Stimulated activated CD8-positive, alpha-beta memory T cell treated with anti-CD3 and anti-CD28 coated beads, Interleukin-7, amount 100 ng/mL, for 24 hours (primary cell): ENCODE measurements at places on chromosomes 6 and 20.

DNA sequence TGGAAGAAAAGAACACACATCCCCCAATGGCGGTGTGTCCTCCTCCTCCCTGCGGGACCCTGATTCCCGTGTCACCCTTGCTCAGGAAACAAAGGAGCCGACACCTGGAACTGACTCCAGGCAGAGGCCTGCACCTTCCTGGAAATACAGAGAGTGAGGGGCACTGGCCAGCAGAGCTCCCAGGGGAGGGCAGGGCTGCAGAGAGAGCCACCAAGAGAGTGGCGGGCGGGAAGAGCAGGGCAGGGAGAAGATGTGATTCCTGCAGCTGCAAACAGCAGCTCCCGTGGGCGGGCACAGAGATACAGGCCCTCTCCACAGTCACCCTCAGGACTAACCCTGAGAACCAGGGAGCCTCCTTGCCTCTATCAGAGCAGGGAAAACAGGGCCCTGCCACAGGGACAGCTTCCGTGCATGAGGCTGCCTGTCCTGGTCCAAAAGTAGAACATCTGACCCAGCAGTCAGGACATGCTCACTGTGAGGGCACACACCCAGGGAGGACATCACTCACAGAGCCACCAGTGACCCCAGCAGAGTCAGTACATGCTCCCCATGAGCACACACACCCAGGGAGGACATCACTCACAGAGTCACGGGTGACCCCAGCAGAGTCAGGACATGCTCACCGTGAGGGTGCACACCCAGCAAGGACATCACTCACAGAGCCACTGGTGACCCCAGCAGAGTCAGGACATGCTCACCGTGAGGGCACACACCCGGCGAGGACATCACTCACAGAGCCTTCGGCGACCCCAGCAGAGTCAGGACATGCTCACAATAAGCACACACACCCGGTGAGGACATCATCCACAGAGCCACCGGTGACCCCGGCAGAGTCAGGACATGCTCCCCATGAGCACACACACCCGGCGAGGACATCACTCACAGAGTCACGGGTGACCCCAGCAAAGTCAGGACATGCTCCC is 193.1 kb downstream of the DLL1 start:
- DNase-seq, result no peak

DNA sequence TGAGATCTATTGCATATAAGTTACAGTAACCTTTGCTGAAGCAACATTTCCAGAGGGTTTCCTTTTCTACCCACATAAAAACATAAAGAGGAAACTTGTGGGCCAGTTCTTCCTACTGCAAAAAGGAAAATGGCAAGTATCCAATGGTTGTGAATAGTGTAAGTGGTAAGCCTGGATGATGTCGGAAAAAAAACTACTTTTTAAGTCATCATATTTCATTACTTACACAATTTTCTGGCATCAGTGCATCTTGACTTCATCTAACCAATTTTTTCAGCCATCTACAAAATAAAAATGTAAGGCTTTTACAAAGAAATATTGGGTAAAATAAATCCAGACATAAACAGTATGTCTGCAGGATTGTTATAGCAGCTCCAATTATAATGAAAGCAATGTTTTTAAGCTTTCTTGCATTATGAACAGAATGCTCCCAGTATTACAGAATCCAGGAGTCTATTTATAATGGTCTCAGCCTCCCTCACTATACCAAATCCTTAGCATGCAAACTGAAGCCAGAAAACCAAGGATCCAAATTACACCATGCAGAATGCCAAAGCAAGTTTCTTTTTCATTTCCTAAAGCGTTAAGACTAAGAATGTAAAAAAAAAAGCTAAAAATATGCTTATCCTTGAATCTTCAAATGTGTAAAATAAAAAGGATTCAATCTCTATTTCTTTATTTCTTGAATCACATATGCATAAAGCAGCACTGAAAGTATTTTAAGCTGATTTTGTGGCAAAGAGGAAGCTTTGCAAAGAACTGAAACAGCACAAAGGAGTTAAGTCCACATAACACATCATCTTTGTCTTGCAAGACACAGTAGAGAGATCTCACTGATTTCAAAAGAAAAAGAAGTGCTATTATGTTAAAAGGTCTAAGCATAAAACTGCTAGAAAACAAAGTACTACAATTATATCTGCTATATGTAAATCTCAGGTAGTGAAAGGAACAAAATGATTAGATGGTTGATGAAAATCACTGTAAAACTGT is 126.8 kb upstream of the HMGCLL1 start:
- DNase-seq, result no peak

DNA sequence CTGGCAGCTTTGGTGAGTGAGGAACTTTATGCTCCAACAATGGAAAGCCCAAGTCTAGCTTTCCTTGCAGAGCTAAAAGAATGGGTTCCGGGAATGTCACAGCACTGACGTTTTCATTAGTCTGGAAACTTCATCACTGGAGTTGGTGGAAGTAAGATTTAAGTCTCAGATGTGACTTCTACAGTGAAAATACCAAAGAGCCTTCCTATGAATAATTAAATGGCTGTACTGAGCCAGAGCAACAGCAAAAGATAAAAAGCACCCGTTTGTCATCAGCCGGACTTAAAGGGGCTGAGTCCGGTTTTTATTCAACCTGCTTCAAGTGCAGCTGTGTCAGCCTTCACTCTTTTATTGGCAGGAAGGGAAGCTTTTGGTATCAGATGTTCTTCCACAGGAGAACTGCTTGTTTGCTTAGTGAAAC is 46.5 kb upstream of the SHLD1 start:
- DNase-seq, result no peak

DNA sequence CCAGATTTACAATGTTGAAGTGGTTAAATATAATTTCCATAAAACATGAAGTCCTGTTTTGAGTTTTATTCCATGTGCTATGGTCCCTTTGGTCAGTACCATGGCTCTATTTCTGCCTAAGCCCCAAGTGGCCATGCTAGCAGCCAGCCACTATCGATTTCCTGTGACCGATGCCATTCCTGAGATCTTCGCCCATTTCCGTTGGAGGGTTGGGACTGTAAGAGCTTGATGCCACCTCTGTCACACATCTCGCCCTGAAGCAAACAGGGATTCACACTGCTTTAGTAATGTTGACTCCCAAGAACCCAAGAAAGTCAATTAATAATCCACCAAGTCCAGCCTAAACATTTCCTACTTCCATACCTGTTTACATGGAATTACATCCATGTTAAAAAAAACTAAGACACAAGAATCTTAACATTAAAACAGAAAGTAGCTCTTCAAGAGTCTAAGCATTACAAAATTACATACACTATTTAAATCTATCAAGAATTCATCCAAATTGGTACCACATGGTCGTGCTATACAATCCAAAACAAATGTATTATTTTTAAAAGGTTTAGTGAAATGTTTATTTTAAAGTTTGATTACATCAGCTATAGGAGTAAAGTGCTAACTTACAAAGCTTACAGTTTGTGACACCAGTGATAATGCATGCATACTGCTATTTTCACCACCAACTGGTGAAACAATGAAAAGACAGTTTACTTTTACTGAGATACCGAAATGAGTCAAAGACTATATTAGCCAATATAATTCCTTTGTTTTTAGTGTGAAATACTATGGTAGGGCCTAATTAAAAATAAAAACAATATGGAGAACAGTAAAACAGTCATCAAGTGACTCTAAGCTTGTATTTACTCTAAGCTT is 2.5 kb downstream of the RBM39 start:
- no peak for DNase-seq

DNA sequence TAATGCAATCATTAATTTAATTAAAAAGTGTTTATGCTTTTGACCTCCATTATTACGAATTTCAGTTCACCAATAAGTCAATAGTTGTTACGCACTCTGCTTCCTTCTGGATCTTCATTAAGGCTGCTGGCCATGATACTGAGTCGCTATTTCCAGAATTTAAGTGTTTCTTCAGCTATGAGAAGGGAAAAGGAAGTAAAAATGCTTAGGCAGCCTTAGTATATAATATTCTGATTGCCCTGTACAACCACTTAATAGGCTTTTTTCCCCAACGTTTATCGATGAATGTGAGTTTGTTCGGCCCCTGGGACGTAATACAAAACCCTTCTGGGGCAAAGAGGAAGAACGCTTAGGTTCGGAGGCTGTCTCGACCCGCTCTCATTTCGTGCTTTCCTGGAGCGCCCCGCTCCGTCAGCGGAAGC is 644 bp downstream of the OARD1 start:
- no peak for DNase-seq

DNA sequence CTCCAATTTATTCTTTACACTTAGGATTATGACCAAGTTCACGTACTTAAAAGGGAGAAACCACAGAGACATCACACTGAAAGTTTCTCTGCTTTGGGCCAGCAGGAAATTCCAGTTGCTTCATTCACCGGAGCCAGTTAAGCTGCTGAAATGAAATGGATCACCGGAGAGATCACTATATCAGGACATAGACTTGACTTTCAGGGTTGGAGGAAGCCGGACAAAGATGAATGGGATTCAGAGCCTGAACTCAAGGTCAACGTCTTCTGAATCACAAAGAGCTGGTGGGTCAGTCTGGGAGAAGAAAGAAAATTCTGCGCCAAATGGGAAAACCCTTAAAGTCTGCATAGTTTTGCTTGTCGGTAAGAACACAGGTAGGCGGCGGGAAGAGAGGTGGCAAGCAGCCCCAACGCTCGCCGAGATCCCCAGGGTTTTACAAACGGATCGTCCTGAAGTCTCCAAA is 81.9 kb upstream of the CCDC28A start:
- DNase-seq, result no peak

DNA sequence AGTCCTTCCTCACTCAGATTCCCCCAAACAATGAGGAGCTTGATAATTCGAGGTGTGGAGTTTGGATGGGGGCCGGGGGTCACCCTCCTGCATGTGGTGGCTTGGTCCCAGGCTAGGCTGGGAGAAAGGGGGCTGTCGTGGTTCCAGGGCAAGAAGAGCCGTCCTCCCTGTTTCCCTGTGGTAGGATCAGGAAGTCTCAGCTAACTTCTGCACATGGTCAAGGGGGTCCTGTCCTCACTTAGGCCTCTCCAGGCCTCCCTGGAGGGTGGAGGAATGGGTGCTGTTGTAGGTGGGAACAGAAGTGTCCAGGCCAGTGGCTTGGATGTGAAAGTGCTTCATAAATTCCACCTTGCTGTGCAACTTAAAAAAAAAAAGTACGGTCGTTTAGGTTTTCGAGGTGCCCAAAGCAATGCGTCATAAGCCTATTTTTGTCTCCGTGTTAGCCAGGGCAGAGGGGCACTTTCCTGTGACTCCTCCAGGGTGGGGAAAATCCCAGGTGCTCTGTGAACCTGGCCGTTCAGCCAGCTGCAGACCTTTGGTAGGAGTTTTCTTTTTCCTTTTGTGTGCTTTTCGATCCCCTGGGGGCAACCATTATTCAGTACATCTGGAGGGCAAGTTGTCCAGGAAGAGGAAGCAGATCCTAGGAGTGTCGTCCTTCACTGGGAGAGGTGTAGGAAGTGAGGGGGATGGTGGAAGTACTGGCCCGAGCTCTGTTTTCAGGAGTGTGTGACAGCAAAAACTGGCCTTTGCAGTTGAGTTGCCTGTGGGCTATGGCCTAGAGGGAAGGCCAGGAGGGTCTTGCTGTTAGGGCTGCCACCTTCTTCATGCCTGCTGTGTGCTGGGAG is 9.6 kb downstream of the IGF2R start:
- DNase-seq, result no peak

DNA sequence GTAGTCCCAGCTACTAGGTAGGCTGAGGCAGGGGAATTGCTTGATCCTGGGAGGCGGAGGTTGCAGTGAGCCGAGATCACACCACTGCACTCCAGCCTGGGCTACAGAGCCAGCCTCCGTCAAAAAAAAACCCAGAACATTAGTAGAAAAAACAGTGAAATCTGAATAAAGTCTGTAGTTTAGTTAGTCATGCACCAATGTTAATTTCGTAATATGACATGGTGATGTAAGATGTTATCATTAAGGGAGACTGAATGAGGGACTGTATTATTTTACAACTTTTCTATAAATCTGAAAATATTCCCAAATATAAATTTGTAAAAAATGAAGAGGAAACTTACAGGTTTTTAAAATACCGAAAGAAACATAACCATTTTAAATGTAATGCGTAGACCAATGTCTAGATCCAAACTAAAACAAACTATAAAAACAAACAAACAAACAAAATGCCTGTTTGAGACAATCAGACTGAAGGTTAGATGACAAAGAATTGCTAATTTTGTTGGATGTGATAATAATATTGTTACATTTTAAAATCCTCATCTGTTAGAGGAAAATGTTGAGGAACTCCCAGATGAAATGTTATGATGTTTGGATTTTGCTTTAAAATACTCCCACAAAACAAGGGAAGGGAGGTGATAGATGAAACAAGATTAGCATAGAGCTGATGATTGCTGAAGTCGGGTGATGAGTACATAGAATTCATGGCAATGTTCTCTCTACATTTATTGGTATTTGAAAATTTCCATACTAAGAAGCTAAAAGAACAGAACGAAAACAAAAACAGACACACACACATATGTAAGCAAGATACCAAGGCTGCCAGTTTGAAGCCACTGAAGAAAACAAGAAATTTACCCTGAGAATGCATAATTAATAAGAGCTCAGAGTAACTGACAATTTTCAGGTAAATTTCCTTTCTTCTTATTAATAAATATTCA is 1.8 kb downstream of the GSTA4 start:
- no peak for DNase-seq

DNA sequence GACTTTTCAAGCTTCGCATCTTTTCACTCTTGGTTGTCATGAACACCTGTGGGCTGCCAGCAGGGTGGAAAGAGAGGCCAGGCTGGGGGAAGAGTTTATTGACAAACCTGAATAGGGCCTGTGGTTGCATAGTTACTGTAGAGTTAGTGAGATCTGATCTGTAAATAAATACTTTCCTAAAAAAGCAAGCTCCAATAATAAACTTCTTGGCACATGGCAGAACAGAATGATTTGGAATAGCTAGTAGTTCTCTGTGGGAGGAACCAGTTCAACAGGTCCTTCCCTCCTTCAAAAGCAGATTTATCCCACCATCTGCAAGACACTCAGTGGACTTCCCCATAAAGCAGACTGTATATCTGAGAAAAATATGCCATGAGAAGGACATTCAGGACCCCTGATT is 445.0 kb downstream of the HACE1 start:
- DNase-seq, result no peak

DNA sequence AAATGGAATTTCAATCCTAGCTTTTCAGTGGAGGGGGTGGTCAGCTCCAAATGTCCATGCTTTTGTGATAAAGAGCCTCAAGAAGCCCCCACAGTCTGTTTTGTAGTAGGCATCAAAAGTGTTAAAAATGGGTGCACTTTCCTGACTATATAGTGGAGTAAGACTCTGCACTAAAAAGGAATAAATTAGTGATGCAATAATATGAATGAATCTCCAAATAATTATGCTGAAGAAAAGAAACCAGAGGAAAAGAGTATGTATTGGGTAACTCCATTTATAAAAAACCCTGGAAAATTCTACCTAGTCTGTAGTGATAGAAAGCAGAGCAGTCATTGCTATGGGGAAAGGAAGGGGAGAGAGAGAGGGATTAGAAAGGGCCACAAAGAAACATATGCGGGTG is 310.4 kb upstream of the SUPT3H start:
- DNase-seq, result no peak

DNA sequence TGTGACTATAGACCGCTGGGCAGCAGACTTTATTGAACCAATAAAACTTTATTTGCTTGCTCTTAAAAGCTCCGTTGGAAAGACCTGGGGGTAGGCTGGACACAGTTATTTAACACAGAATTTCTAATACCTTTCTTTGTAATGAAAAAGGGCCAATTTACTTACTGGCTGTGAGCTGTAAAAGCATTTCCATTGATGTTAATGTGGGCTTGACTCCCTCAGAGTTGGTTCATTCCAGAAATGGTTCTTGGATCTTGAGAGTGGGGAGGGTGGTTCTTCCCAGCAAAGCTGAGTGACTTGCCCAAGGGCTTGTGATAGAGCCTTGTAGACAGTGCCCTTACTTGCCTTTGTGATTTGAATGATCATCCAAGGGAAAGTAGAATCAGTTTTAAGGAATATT is 100.6 kb downstream of the SOX4 start:
- no peak for DNase-seq

- no peak for DNase-seq
Observed at GRCh38 chr20:6919792-6920468, 152.4 kb downstream of the BMP2 start.
